Activated naive CD4-positive, alpha-beta T cell (primary cell): ENCODE measurements at places on chromosomes 3 and 15.

DNA sequence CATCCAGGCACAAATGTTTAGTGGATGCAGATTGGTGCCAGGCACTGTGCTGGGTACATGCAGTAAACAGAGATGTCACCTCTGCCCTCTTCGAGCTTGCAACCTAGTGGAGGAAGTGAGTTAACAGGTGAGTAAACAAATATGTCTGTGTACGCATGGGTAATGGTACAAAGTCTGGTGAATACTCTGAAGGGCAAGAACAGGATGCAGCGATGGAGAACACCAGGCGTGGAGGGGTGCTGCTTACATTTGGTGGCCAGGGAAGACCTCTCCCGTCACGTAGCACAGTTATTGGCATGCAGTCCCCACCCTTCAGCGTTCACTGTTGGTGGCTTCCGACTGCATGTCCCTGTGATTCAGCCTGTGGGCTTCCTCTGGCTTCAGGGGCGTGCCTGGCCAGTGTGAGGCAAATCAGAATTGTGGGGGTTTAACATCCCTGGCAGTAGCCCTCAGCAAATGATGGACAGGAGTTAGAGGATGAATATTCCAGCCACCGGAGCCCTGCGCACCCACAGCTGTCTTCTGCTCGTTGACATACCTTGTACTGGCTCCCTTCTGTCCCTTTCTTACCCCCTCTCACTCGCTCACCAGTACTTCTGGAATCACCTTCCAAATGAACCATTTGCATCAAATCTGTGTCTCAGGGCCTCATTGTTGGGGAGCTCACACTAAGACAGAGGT lies 9.1 kb upstream of the HDAC11 start:
- DNase-seq: no peak

- DNase-seq: no peak
These were observed 86.2 kb upstream of the FRMD4B start for GRCh38 chr3:69472093-69472492.

GRCh38 chr15:50050986-50051743 lies 67.9 kb downstream of the ATP8B4 start:
- no peak for DNase-seq

DNA sequence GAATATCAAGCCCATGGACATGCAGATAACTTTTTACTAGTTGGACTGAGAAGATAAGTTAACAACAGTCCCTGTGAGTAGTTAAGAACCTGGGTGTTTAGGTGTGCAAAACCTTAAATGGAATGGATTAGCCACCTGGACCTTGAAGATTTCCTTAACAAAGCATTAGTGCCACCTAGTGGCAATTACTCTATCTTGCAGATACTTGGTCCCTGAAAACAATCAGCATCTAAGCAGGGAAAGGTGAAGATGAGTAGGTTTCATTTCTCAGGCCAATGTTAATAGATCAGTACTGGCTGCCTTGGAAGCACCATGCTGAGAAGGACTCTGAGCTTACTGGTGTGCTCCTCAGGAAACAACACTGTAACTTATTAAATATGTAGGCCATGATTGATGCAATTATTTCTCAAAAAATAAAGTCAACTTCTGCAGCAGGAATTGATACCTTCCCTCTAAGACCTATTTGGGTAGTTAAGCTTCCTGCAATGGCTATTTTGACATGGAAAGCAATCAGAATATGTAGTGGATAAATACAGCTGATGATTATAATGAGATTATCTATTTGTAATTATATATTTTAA lies 329.4 kb downstream of the TBC1D5 start:
- DNase-seq: no peak

- DNase-seq: no peak
These were observed 23.0 kb downstream of the LIMD1 start for GRCh38 chr3:45617430-45618080.

GRCh38 chr3:139772539-139773500 lies 95.0 kb upstream of the NMNAT3 start:
- DNase-seq: no peak
